ENCODE measurements at places on chromosomes 2 and 18.
A peak's percentile ranks its signal among the peaks of the same experiment; 100 is the strongest.

DNA sequence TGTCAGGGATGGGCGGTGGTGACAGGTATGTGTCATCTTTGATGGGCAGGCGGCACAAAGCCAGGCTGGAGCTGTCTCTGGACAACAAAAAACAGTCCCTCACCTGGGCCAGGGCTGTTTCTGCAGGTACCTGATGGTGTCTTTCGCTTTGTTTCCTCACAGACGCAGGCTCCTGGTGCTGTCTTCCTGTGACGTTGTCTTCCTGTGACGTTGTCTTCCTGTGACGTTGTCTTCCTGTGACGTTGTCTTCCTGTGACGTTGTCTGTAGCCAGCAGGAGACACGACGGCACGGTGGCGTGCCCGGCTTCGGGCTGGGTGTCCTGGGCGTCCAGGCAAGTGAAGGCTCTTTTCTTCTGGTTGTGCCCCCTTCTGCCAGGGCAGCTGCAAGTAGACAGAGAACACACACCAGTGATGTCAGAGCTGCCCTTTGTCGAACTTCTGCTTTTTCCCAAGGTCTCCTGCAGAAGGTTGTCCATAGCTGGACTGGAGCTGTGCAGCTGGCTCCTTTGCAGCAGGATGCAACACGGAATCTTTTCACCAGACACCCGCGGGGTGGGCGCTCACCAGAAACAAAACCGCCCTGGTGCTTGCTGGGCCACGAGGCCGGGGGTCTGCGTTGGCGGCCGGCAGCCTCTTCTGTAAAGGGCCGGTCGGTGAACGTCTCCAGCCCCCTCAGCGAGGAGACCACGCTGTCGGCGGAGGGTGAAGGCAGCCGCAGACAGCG lies 21.1 kb downstream of the GPR35 start:
- DNase-seq, result no peak

GRCh38 chr2:240604939-240605716 lies 18.6 kb downstream of the CAPN10 start:
- DNase-seq, result no peak

GRCh38 chr2:210195101-210195852 lies 24.1 kb upstream of the KANSL1L start:
- peak; percentile 8 for DNase-seq

- no peak for DNase-seq
These were observed 295.9 kb upstream of the LINC00305 start for GRCh38 chr18:64444819-64445218.

DNA sequence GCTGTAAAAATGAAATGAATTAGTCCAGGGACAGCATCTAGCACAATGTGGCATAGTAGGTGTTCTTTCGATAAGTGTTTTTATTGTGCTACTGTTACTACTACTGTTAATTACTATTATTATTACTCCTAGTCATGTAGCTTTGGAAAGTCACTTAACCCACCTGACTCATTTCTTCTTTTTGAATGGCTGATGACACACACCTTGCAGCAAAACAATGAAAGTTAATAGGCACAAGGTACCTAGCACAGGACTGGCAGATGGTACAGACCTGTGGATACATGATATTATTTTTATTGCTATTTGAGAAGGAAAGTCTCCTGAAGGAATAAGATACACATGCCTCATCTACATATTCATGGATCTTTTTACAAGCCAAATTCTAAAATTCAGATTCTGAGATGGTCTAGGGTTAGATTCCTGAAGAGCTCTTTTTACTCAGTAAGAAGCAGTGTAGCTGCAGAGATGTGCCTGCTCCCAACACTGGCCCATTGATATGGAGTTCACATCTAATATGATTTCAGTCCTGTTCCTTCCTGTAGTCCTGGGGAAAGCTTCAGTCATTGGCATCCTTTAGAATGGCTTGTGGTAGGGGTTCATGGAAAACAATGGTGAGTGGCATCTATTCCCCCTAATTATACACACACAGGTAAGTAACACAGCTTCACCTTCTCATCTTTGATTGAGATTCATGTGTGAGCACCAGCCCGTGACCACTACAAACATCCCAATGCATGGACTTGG lies 7.9 kb upstream of the ERMN start:
- DNase-seq, result no peak

- peak; percentile 67 for DNase-seq
These were observed 15.3 kb downstream of the CHRNA1 start for GRCh38 chr2:174748948-174749347.

DNA sequence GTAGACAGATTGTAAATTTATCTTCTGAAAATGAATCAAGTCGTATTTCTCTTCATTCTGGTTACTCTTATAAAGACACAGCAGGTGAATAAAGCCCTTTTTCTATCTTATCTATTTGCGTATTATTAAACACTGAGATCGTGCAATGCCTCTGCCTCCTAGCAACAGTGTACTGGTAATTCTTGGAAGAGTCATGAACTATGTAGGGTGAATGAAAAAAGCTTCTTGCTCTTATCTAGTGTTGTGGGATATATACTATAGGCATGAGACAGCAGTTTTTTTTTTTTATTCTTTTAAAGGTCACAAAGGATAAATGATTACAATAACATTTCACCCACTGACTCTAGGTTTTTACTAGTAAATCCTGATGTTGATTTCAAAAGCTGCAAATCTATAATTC lies 324.2 kb downstream of the PDE11A start:
- no peak for DNase-seq

- no peak for DNase-seq
These were observed 7.7 kb downstream of the PSD4 start for GRCh38 chr2:113181258-113182051.
